GM18507 (cell line): ENCODE measurements at places on chromosomes 1 and 21.

DNA sequence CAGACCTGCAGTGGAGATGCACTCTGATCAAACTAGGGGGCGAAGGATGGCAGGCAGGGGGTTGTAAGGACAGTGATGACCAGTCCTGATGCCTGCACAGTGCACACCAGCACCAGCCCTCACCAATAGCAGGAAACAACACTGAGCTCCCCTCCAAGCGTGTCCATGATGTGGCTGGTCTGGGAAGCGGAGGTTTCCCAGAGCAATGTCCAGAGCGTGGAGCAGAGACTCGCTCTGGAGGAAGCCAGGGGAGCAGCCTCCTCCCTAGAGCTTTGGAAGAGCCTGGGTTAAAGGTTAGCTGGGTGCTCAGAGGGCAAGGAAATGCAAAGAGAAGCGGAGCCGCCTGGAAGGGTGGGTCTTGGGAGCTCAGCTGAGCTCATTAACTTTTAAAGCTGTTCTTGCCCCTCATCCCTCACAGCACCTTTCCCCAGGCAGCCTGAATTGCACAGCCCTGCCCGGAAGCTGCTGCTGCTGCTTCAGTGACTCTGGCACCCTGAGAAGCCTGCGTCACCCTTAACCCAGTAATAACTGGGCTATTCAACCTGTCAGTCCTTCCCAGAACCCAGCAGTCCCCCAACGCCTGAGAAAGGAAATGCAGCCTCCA lies 162.2 kb upstream of the RAB4A start:
- DNase-seq = no peak

DNA sequence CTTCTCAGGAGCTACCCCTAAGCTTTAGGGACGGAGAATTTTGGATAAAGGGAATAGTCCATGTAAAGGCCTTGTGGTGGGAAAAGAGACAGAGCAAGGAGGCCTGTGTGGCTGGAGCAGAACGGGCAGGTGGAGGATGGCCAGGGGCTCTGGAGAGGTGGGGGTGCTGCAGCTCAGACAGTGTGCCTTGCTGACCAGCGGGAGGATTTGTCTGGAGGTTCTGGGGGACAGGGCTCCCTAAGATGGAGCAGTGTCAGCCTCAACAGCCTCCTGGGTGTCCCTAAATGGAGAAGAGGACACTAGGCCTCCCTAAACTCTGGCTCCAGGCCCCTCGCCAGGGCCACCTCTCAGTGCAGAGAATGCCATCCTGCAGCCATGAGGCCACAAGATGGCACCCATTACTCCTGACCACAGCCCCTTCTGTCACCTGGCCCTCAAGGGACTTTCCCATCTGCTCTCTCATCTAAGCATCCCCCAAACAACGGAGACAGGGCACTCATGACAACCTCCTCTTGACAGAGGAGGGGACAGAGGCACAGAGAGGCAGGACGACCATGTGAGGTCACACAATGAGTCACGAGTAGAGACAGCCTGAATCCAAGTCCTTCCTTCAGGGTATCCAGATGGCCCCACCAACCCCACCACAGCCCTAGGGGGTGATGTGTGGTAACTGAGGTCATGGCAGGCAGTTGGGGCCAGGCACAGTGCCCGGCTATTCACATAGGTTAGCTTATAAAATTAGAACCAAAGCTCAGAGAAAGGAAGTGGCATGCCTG lies 94.7 kb downstream of the DMRTB1 start:
- no peak for DNase-seq

- no peak for DNase-seq
These were observed 8.8 kb upstream of the TIAM1 start for GRCh38 chr21:31352836-31353235.

DNA sequence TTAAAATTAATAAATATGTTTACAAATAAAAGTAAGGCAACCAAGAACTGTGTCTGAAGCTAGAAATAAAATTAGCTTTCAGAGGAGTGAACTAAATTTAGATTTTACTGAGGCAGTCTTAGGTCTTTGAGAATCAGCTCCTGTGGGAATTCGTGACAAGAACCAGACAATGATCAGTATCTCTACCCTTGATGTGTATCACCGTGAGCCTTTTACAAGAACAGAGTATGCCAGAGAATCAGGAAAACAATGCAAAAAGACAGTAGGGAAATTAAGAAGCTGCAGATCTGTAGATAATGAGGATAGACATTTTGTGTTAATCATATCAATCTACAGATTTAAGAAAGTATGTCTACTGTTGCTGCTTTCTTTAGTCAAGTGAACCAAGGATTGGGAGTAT lies 351.0 kb downstream of the COL11A1 start:
- DNase-seq = no peak

DNA sequence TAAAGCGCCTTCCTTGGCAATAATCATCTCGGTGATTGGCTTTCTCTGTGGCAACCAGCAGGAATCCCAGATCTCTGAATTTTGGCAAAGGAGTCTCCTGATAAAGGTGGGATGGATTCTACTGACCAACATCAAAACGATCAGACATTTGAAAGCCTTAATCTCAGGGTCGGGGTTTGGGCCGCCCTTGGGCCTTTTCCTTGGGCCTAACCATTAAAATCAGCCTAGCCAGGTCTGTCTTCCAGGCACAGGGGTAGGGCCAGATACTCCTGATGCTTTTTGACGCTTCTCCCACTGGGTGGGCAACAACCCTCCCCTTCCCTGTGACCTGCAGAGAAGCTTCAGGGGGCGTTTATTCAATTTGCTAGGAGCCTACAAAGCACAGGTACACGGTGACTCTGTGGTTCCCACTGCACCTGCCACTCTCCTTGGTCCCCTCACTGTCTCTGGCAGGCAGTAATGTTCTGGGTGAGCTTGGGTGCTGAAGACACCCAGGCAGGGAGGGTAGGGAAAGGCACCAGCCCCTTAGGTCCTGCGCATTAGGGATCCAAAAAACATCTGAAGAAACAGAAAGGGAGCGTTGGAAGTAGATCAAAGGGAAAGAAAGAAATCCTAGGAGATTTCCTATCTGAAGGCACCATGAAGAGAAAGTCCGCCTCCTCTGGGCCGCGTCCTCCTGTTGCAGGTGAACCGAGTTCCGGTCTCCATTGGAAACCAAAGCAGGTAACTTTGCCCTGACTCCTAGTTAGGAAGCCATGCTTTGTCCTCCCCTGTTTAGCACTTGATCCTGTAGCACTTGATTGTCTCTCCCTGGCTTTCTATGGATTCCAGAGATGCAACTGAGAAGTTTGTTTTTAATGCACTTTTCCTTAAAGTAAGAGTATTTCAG lies 12.3 kb downstream of the RNU1-2 start:
- no peak for DNase-seq

DNA sequence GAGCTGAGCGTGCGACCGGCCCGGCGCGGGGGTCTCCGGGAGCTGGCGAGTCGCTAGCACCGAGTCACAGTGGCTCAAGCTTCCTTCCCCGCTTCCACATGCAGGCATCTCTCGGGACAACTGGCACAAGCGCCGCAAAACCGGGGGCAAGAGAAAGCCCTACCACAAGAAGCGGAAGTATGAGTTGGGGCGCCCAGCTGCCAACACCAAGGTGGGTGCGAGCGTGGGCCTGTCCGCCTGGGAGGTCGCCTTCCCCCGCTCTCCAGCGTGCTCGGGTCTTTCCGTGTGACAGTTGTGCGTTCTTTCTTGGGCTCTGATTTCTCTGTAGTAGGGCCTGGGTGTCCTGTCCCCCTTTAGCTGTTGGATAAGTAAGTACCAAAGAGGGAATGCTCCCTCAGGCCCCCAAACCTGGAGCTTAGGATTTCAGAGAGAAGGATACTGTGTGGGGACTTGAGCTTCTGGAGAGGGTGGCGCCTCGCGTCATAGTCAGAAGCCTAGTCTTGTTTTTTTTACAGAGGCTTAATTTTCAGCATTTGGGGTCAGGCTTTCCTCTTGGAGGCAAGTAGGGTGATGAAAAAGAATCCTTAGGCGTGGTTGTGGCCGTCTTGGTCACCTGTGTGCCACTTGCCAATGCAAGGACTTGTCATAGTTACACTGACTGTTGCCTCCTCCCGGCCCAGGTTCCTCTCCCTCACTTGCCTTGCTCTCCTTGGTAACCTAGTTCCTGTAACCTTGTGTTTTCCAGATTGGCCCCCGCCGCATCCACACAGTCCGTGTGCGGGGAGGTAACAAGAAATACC lies 790 bp downstream of the RPS8 start:
- no peak for DNase-seq
